Hematopoietic multipotent progenitor cell treated with erythropoietin and hydrocortisone succinate and interleukin-3 and kit ligand, for 6 days (in vitro differentiated cells): ENCODE measurements at places on chromosomes 2 and 18.

- no peak for DNase-seq
Observed at GRCh38 chr2:236252602-236253001, 11.6 kb downstream of the ASB18 start.

DNA sequence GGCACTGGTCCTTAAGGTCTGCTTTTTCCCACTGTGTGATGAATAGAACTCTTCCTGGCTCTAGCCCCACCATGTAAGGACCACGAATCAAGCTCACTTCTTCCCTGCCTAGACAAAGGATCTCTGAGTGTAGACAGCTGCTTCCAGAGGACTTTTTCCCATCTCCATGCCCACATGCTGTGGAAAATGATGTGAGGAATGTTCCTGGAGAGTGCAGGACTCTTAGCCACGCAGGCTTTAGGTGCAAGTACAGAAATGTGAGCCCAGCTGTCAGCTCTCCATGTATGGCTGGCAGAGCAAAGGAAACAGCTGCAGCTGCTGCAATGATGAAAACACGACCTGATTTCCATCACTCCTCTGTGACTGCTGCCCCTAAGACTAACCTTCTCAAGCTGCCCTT is 35.5 kb downstream of the NXPH2 start:
- DNase-seq = no peak

GRCh38 chr2:72747344-72747743 is 78.5 kb downstream of the EXOC6B start:
- no peak for DNase-seq

GRCh38 chr2:152078662-152079061 is 20.2 kb downstream of the CACNB4 start:
- no peak for DNase-seq

DNA sequence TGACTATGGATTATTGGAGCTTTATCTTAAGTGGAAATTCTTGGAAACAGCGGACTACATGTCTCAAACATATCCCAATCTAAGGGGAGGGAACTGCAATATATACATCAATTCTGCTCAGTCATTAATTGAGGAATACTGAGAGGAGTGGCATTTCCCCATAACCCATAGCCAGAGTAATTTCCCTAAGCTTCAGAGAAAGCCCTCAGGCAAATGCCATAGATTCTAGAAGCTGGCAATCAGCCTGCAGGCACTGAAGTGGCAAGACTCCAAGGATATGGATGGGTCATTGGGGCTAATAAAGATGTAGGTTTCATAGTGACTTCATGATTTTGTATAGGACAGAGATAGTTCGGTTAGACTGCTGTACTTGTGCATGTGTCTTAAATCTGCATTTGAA is 1960.5 kb upstream of the PIK3C3 start:
- no peak for DNase-seq

- DNase-seq = no peak
Observed at GRCh38 chr2:171293661-171294060, 133.0 kb upstream of the TLK1 start.

DNA sequence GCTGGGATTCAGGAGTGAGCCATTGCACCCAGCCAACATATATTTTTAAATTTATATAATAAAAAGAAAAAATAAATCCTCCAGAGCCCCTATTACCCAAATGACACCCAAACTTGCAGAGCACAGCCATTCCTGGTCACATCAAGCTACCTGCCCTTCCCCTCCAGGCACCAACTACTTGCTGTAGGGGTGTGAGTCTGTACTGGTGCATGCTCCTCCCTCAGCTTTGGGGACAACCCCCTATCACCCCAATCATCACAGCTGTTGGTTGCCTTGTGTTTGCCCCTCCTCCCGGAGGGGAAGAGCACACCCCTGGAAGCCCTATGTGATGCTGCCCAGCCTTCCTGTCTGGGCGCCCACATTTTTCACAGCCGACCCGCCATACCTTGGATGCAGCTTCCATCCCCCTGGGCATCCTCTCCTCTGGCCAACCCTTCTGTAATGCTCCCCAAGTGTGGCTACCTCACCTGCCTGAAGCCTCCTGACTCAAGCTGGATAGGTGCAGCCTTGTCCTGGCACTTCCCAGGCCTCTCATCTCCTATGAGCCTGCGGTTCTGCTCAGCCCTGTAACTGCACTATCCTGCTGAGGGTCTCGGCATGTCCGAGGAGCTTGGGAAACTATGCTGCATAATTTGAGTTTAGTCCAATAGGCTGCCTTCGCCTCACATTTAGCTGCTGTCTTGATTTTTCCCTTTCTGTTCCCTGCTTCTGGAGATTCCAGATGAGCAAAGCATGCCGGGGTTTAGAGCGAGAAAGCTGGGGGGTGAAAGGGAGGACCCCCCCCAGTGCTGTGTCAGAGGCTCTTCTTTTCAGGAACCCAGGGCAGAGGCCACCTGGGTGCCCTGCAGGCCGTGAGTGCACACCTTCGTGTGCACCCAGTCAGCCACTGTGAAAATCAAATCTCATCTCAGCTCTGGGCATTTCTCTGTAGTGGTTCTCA is 27.2 kb downstream of the CHST10 start:
- peak; percentile 16 for DNase-seq

DNA sequence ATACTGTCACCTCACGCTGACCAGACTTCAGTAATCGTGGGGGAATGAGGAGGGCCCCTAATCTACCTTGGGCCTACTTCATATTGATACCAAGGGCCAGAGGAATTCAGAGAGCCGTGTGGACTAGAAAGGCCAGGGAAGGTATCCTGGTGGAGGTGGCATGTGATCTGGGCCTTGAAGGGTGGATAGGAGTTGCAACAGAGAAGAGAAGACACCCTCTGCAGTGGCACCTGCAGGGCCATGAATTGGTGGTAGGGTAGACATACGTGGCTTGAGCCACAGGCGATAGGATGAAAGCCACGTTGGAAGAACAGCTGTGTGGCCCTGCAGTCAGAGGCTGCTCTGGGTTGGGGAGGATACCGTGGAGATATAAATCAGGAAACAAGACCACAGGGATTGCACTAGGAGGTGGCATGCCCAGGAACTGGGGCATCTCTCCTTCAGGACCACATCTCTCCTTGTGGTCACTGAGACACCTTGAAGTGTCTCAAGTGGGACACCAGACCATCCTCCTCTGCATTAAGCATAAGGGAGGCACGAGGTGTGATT is 141.4 kb downstream of the CYP26B1 start:
- no peak for DNase-seq

DNA sequence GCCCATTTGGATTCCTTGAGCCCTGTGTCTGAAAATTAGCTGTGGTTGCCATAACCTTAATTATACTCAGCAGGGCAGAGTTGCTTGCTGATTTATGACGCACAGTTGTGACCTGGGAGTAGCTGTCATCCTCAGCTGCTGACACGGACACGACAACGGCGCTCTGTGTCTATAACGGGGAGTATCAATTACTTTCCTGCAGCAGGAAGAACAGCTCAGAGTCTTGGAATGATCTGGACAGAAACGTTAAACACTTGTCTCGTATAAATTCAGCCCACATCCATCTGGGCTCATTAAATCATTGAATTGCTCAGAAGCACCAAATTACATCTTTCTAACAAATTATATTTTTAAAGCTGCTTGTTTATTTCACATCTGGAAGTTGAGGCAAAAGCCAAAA is 116.3 kb downstream of the SEPTIN10 start:
- DNase-seq = no peak

DNA sequence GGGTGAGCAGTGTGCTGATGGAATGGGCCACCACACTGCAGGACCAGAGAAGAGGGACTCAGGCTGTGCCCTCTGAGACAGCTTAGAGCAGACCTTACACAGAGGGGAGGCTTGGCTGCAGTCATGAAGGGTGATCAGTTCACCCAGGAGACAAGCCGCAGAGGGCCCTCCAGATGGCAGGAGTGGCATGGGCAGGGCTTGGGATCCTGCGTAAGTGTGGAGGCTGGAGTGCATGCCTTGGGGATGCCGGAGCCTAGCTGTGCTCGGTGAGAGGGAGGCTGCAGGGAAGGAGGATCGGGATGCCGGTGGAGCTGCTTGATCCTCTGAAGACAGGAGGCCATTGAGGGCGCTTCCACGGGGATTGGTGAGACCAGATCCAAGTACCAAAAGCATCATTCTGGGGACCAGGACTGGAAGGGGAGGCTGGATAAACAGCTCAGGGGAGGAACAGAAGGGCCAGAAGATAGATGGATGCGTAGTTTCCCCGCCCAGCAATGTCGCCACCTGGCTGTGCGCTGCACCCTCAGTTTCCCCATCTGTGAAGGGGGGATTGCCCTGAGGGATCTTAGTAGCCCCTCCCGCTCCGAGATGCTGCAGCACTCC is 163.4 kb downstream of the INHBB start:
- no peak for DNase-seq

- no peak for DNase-seq
Observed at GRCh38 chr2:201072201-201072530, 365 bp downstream of the NDUFB3 start.

DNA sequence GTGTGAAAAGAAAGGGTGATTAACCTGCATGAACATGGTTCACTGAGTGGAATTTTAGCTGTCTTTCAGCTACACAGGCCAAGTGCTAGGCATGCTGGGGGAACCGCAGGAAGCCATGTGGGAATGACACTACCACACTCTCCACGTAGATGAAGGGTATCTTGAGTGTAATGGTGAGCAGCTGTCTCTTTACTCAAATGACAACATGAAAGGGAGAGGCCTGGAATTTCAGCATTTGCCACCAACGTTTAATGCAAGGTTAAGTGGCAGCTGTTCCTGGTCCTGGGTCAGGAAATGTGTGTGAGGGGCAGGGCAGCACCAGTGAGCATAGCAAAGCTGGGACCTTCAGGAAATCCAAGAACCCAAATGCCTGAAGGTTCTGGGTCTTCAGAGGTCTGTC is 588.4 kb downstream of the SLC4A3 start:
- DNase-seq = no peak

GRCh38 chr2:202267495-202267894 is 1.9 kb downstream of the NOP58 start:
- DNase-seq = peak; percentile 55

DNA sequence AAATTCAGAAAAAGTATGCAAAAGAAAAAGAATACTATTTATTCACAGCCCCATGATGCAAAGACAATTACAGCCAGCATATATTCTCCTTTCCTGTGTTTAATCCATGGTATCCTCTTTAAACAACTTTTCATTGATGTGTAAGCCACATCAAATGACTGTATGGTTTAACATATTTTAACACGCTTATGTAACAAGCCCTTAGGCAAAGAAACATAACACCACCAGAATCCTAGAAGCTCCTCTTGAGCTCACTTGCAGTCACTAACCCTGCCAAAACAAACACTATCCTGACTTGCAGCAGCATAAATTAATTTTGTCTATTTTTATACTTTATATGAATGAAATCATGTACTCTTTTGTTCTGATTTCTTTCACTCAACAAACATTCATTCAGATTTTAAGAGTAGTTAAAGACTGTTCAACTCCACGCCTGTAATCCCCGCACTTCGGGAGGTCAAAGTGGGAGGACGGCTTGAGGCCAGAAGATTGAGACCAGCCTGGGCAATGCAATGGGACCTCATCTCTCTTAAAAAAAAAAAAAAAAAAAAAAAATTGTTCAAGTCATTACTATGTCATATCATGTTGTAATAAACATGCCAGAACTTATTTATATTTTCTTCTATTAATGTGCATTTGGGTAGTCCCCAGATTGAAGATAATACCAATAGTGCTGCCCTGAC is 226.3 kb downstream of the NBAS start:
- no peak for DNase-seq

- peak; percentile 58 for DNase-seq
Observed at GRCh38 chr2:213152065-213152794, 818 bp upstream of the IKZF2 start.

DNA sequence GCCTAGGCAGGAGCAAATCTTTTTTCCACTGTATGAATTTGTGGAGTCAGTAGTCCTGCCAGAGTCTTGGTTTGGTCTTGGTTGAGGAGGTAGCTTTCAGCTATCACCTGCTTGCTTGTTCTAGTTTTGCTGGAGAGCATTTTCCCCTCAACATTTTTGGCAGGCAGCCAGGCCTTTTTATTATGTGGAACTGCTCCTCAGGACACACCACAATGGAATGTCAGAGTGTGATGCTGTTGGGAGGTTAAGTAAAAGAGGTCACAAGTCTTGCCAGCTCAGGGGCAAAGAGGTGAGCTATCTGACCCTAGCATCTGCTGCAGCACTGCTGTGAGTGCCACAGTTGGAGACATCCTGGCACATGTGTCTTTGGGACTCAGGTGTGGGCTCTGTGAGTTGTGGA is 258.0 kb downstream of the CNTNAP5 start:
- DNase-seq = no peak
